ENCODE measurements at places on chromosomes 3 and 15. TPM values are rescaled to one million over a fixed set of nuclear protein-coding genes. Genes with fewer than 3 reads are reported as not detected.
A peak's percentile ranks its signal among the peaks of the same experiment; 100 is the strongest.

- DNase-seq = no peak
Observed at GRCh38 chr3:114428044-114428595, 134.3 kb downstream of the TIGIT start.

DNA sequence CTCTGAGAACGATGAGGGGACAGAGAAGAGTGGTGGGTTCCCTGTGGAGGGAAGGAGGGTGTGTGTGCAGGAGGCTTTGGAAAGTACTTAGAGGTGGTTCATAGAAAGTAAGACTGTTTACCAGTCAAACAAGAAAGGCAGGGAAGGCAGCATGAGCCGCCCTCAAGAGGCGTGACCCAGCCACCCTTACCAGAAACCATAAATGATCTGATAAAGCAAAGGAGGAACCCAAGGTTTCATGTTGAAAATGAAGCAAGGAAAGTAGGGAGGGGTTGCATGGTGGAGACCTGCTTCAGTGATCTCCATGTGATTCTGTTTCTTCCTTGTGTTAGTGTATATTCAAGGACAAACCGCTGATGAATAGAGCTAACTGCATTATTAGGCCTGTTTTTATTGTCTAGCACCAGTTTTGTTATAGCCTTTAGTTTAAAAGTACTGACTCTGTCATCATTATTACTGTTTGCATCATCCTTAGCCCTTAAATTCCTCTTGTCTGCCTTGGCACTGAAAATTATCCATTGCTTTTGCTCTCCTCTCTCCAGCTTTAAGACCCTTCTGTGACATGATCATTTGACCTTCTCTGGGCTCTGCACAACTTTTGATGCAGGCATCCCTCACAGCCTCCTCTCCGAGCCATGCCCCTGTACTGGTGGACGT lies 96.1 kb downstream of the STAC start:
- no peak for DNase-seq

DNA sequence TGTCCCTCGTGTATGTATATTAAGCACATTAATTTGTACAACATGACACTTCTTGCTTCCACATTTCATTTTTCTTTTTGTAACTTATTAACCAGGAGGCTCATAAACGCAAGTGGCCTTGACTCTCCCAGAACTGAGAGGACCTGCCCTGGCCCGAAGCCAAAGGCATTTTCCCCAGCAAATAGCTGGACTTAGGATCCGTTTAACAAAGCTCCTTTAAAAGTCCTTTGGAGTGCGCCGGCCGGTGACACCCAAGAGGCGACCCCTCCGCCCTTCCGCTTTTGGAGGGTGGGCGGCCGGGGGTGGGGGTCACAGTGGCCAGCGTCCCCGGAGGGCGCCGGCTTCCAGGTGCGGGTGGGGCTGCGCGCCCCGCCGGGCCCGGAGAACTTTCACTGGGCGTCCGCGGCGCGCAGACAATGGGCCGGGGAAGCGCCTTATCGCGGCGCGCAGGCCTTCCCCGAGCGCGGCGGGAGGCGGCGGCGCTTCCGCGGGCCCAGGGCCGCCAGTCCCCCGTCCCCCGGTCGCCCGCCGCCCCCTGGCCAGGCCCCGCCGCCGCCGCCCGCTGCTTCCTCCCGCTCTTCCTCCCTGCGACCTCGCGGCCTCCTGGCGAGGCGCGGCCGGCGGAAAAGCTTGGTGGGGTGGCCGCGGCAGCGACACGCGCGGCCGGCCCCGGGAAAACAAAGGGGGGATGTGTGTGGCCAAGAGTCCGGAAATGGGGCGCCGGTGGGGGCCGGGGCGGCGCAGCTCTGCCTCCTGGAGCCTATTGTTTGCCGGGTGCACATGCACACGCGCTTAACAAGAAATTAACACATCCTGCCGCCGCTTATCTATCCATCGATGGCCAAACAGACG lies 613.4 kb downstream of the MCTP2 start:
- peak; percentile 83 for DNase-seq

DNA sequence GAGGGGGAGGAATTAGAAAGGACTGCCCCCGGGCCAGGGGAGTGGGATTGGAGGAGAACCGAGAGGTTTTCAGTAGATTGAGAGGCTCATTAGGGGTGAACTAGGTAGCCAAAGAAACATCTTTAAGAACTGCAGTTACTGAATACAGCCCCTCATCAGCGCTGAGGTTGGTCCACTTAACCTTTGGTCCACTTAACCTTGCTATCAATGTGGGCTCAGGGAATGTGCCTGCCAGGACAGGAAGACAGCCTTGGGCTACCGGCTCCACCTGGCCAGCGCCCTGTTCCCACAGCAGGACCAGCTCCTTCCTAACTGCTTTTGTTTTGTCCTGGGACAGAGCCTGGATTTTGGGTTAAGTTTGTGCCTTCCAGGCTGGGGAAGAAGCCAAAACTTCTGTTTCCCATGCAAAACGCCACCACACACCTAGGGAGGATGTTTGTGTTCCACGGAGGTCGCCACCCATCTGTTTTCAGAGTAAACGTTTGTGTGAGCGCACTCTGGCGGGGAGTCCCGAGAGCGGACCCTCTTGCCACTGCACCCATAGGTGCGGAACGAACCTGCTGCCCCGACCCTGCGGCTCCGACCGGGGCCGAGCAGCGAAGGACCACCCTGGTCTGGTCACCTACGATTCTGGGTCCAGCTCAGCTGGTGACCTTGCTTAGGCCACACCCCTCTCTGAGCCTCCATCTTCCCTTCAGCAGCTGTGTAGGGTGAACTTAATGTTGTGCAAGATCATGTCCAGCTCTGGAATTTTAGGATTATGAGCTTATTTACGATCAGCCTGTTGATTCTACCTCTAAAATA lies 107.4 kb downstream of the VGLL4 start:
- DNase-seq = peak; percentile 39

DNA sequence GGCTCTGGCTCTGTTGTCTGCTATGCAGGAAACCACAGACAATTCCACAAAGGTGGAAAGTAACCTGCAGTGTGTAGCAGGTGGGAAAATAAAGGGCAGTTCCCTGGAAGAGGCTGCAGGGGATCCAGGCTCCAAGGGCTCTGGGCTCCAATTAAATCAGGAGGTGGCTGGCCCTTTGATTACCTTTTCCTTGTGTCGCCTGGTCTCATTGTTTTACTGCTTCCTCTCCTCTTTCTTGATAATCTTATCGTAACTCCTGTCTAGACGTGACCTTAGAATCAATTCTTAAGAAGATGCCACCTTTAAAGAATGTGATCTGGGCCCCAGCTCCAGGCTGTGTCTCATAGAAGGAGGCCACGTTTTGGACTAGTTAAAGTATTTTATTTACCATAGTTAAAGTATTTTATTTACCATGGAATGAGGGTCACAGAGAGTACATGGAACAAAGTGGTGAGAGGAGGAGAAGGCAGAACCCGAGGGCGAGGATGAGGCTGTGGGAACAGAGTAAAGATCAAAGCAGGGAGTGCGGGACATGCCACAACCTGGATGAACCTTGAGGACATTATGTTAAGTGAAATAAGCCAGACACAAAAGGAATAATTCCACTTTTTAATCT lies 237.5 kb upstream of the STT3B start:
- no peak for DNase-seq

- peak; percentile 31 for DNase-seq
Observed at GRCh38 chr3:143601723-143602484, 246.4 kb downstream of the SLC9A9 start.

DNA sequence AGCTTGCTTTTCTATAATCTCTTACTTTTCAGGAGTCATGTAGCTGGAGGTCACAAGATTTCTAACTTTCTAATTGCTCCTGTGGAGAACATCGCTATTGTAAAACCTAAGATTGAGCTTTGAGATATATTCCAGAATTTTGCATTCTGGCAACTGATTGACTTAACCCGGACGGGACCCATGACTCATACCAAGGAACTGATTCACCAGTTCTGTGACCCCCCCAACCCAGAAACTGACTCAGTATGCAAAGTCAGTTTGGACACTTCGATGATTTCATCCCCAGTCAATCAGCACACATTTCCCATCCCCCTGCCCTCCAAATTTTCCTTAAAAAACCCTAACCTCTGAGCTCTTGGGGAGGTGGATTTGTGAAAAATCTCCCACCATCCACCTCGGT lies 396.5 kb upstream of the GBE1 start:
- no peak for DNase-seq

GRCh38 chr3:127796831-127797150 lies 25.5 kb downstream of the MGLL start:
- DNase-seq = no peak

GRCh38 chr15:81239190-81239589 lies 42.5 kb downstream of the IL16 start:
- DNase-seq = no peak

GRCh38 chr3:177197727-177198460 lies 612 bp upstream of the TBL1XR1 start:
- DNase-seq = no peak

DNA sequence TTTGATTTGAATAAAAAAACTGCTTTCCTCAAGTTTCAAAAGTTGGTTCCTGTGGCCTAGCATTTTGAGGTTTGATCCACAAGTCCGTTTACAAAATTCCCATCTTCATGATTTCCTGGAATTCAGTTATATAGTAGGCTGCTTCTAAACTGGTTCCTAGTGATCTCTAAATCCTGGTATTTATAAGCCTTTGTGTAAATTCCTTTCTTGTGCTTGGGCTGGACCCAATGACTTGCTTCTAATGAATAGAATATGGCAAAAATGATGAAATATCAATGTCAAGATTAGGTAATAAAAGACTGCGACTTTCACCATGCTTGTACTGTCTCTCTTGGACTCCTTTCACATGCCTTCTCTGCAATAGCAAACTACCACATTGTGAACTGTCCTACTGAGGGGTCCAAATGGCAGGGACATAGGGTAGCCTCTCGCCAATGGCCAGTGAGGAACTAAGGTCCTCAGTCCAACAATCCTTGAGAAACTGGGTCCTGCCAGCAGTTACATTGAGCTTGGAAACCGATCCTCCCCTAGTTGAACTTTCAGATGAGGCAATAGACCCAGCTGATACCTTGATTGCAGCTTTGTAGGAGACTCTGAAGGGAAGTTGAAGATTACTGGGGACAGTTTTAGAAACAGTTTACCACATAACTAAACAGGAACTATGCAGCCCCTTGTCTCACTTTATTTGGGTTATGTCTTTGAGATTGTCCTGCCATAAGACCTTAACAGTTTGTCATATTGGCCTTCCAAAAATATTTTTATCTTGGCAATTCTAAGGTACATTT lies 303.9 kb upstream of the TBC1D5 start:
- DNase-seq = no peak

- no peak for DNase-seq
Observed at GRCh38 chr3:149548669-149549065, 74.2 kb downstream of the TM4SF4 start.

- no peak for DNase-seq
Observed at GRCh38 chr15:25870938-25871337, 7.8 kb upstream of the ATP10A start.

The OIP5 gene
- total RNA-seq = 0.21 TPM

The ARPIN gene
- 13.4 TPM for total RNA-seq

The RBPMS2 gene
- total RNA-seq = 403 TPM

The ROBO2 gene
- total RNA-seq = 3.4 TPM
